ENCODE measurements at places on chromosomes 4 and X.

DNA sequence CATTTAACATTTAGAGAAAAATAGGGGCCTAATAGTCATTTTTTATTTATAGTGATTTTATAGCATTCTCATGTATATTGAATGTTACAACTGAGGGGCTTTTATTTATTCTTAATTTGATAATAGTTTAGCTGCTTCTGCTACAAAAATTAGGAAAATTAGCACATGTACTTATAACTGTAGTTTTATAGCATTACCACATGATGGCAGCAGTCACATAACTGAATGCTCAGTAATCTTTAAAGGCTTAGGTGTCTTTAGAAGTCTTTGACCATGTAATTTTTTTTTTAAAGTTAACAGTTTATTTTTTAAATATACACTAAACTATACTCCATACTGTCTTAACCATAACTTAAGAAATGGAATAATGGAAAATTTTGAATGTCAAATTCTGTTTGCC is 136.6 kb downstream of the STAG2 start:
- DNase-seq = no peak

GRCh38 chr4:57734104-57734670 is 624.0 kb upstream of the IGFBP7 start:
- no peak for DNase-seq

GRCh38 chr4:98260047-98260578 is 1.1 kb upstream of the RAP1GDS1 start:
- no peak for DNase-seq

DNA sequence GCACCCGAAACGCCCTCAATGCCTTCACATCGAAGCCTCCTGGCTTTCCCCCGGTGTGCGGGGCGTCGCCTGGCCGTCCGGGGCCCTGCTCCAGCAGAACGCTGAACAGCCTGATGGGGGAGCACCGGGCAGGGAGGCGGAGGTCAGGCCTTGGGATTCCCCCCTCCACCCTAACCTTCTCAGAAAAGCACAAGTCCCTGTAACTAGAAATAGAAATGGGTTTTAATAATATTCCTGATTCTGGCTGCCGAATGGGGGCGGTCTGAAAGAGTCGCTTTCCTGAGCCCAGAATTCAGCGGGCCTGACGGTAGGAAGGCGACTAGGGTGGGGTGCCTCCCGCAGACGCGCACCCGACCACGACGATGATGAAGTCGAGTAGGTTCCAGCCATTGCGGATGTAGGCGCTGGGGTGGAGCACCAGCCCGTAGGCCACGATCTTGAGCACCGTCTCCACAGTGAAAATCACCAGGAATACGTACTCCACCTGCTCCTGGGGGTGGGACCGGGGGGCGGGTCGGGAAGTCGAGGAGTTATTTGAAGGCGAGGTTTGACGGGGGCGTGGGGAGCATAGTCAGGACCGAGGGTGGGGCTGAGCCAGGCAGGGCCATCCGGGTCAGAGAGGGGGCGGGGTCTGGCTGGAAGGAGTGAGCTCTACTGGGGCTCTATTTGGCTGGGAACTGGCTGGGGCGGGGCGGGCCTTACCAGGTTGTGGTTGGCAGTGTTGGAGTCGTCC is 2.5 kb downstream of the CACNA1F start:
- DNase-seq = peak; percentile 15

DNA sequence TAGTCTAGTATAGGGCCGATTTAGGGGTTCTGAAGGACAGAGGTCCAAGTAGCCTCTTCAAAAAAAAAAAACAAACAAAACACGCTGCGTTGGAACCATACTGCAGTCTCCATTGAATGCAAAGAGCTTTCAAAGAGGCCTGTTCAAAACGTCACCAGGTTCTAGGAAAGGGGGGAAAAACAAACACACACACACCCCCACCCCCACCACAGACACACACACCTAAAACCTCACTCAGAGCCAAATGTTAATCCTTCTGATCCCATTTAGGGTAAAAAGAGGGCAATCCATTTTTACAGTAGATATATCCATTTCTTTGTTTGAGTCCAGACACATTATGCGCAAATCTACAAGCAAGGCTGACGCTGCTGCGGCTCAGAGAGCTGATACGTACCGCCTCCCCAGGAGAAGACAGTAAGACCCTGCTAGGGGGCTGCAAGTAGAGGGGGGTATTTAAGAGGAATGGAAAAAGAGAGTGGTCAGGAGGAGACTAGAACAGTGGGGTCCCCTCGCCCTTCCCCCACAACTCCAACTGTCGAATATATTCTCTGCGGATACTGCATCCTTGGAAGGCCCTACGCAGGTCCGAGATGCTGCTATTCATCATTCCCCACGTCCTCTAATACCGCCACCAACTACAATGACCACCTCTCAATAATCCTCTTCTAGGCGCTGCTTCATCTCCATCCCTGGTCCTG is 1.3 kb downstream of the NKRF start:
- DNase-seq = no peak

DNA sequence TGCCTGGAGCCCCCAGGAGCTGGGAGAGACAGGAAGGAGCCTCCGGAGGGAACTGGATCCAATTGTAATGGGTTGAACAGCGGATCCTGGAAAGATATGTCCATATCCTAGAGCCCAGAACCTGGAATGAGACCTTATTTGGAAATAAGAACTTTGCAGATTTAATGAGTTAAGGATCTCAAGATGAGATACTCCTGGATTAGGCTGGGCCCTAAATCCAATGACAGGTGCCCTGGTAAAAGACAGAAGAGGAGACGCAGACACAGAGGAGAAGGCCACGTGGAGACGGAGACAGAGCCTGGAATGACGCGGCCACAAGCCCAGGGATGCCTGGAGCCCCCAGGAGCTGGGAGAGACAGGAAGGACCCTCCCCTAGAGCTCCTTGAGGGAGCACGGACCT is 34.1 kb downstream of the P2RY8 start:
- no peak for DNase-seq

DNA sequence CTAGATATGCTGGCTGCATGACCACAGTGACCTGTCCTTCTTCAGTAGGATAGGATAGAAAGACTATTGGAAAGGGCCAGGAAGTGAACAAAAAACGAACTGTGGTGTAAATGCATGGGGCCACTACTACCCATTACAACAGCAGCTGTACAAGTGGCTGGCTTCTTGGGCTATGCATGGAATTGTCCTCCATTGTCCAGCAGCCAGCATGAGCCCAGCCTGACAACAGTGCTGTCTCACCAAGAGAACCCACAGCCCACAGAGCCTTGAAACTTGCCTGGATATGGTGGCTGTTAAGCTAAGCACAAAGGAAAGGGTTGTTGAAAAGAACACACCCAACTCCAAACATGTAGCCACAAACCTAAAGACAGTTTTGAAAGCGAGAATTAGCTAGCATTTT is 330.2 kb upstream of the F9 start:
- no peak for DNase-seq

GRCh38 chr4:60463857-60464502 is 736.1 kb upstream of the ADGRL3 start:
- DNase-seq = no peak

GRCh38 chr4:26015133-26015651 is 101.2 kb downstream of the SMIM20 start:
- no peak for DNase-seq

DNA sequence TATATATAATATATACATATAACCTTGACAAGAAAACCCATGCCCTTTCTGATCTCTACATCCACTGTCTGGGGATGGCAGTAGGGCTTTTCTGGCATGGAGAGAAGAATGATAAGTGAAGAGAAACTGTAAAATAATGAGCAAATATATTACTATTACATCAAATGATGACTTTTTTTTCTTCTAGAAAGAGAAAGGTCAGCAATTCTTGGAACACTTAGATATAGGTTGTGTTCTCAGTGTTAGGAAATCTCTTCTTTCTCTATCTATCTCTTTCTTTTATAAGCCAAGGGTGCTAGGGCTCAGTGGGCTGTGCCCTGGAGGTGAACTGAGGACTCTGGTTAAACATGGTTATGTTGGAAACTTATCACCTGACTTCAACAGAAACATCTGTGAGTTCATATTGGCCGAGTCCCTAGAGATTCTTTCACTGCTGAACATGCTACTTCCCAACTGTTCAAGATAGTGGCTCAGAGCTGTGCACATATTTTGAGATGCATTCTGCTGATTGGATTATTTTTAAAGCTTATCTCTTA is 265.1 kb downstream of the GBA3 start:
- no peak for DNase-seq

- no peak for DNase-seq
Observed at GRCh38 chrX:43106009-43106408, 328.0 kb upstream of the PPP1R2C start.

DNA sequence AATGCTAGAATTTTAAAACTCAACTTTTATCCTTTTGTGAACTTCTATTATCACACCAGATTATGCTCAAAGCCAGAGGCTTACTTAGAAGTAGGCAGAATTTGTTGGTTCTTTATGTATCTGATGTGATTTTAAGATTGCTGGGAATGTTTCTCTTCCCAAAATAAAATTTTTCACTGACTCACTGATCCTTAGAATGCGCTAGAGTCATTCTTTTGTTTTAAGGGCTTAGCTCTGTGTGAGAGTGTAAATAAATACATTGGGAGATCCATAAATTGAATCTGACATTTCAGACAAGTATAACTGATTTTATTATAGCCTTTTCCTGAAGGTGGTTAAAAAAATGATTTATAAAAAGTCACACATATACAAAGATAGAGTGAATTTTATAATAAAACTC is 101.3 kb downstream of the LARP1B start:
- DNase-seq = no peak

DNA sequence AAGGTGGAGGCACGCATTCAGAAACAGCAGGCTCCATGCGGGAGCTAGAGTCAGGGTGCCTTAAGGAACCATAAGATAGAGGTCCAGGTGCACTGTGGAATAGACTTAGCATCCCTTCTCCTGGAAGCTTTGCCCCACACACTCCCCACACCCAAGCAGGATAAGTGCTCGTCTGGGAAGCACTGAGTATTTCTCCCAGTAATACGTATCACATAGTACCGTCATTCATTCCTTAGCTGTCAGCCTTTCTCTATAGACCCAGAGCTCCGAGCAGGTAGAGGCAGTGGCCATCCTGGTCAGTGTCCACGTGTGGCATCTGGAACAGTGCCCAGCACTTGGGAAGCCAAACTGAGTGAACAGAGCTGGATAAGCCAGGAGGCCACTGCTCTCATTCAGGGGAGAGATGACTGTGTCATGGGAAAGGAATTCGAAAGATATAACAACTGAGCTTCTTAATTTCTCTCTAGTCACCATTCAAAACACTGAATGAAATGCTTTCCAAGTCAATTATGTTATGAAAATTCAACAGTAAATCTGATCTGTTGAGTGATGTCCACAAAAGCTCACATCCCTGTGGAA is 9.9 kb downstream of the APBB2 start:
- no peak for DNase-seq

GRCh38 chr4:153514001-153514526 is 47.9 kb downstream of the TMEM131L start:
- no peak for DNase-seq

GRCh38 chr4:59700651-59701050 is 1499.5 kb upstream of the ADGRL3 start:
- DNase-seq = no peak

DNA sequence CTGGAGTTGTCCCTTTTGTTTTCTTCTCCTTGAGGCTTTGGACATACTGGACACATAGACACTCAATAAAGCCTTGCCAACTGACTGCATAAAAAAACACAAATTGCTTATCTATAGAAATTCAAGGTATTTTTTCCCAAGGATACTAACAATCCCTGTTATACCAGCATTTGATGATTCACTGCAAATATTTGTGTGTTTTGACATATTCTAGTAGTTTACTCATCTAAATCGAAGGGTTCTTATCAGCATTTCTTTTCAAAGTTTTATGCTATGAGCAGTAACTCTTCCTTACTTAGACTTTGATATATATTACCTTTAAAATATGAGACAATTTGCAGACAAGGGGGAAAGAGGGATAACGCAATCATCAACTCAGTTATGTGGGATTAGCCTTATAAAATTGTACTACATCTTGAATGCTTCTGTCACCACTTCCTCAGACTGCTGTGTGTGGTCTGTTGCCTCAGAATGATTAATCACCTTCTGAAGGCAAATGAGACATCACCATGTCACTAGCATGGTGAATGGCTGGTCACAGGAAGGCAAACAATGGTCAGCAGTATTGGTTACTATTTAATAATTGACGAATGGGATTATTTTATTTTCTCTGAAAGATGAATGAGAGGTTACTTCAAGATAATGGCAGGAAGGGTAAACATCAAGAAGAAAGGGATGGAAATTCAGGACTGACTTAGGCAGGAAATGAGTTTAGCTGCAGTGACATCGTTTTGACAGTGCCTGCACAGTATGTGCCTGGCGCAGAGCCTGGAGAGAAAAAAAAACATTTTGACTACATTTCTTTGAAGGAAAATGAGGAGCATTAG is 544.3 kb upstream of the CNKSR2 start:
- DNase-seq = no peak

- no peak for DNase-seq
Observed at GRCh38 chr4:162804351-162804924, 362.3 kb downstream of the NAF1 start.

GRCh38 chrX:50188859-50189600 is 11.8 kb downstream of the AKAP4 start:
- no peak for DNase-seq

- DNase-seq = no peak
Observed at GRCh38 chr4:24704149-24704548, 91.2 kb upstream of the SOD3 start.

DNA sequence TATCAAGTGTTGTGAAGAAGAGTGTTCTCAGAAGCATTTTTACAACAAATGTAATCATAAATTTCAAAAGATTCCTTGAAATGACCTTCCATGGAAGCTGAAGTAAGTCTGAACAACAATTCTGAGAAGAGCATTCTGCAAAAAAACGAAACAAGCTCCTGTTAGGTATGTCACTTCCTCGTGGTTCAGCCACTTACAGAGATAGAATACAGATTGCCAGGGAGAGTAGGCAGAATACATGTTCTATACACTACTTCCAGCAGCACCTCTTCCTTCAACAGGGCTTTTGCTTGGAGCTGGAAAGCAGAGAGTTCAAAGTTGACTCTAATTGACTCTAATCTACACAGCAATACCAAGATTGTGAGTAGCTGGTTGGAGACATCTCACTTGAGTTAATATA is 274.5 kb downstream of the ADGRA3 start:
- DNase-seq = no peak

DNA sequence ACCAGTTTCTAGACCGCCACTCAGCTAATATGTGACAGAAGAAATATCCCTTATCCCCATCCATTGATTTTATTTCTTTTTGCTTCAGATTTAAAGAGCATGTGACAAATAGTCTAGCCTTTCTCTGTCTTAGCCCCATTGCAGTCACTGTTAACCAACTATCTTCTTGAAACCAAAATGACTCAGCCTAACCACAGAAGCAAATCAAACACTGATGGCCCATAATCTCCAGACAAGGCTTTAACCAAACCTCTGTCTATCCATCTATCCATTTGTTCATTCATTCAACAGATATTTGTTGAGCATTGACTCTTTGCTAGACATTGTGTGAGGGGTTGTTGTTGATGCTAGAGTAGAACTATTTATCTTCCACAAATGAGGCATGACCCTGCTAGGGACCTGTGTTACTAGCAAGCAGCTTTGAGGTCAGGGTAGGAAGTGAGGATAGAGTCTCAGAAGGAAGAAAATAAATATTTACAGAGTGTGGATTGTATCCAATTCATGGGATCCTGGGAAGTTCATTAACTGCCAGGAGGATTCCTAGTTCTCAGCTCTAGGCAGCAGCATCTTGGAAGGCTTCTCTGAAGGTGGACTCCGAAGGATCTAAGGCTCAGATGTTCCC is 22.5 kb downstream of the HNRNPH2 start:
- no peak for DNase-seq
